ENCODE measurements at places on chromosomes 5 and 9.

DNA sequence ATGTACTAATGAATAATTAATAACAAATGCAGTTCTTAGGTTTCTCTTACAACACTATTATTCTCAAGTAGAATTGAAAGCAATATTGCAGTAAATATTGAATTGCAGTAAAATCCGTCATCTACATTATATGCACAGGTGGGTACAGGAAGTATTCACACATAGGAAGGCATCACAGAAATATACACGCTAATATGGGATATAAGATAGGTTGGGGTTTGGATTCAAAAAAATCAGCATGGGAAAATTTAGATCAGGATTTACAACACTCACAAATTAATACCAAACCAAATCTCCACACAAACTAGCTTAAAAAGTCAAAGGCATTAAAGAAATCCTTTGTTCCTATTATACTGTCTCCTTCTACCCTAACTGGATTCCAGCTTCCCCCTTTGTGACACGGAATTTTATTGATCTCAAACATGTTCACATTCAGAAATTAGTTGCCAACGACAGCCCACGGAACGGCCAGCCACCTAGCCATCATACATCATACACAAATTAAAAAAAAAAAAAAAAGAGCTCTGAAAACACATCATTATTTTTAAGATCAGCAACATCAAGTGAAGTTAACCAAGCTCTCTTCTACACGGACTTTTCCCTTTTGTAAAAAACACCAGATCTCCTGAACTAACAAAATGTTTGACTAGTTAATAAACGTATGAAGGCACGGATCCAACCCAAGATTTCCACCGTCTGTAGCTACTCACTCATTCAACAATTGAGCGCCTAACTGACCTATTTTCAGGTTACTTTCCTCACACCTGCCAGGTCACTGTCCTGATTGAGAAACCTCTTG lies 2.2 kb downstream of the NR6A1 start:
- no peak for DNase-seq

- no peak for DNase-seq
These were observed 329.3 kb downstream of the ENC1 start for GRCh38 chr5:74310997-74311930.

DNA sequence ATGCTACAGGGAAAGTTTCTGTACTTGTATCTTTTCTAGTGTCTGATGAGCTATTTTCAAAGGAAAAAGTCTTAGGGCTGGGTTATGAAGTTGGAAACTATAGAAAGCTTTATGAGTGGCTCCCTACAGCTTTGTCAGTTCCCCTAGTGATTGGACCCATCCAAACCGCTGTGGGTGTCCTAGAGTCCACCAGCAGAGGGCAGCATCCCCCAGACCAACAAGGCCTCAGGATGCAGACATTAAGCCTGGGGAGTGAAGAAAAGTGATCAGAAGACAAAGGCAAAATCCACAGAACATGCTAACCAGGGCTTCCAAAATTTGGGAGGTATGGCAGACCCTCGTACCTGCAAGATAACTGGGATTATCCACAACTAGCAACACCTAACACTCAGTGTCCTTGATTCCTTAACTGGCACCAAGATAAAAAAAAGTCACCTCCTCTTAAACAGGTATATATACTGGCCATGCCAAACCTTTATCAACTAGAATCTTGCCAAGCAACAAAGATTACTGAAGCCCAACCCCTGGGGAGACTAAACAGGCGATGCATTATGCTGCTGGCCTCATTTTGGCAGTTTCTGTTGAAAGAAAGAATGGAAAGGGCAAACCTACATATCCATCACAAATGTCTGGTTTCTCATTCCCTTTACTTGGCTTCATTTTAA lies 110.4 kb upstream of the NR5A1 start:
- DNase-seq: peak; percentile 49

DNA sequence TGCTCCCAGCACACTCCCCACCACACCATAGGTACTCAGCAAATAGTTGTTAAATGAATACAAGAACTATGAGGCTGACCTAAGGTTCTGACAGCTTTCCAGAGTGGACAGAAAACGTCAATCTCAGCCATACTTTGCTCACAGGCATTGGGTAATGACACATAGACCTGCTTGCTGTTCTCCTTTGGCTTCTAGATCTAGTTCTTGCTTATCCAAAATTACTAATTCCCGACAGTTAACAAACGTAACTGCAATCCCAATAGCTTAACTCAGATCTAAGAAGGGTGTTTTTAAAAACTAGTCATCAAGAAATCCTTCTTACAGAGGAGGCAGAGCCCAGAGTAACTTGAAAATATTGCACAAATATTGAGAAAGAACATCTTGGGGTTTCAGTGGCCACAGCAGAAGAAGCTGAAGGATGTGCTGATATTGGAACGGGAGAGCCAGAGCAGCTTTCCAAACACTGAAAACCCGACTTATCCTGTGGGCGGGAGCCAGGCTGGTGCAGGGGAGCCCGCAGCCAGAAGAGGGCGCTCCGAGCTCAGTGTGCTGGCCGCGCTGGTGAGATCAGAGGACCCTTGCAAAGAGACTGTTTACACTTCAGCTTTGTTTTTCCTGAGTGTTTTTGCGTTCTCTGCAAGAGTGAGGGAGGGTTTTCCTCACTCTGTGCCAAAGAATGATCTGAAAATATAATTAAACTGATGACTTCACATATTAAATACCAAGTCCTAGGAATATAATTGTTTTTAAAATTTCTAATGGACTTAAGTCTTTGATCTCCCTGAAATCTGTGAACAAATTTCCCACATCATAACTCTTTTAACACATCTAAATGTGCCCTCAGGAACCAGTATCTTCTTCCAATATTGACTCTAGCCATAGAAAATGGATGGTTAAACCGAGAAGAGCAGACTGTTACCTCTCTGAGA lies 30.3 kb downstream of the FGF1 start:
- peak; percentile 47 for DNase-seq

DNA sequence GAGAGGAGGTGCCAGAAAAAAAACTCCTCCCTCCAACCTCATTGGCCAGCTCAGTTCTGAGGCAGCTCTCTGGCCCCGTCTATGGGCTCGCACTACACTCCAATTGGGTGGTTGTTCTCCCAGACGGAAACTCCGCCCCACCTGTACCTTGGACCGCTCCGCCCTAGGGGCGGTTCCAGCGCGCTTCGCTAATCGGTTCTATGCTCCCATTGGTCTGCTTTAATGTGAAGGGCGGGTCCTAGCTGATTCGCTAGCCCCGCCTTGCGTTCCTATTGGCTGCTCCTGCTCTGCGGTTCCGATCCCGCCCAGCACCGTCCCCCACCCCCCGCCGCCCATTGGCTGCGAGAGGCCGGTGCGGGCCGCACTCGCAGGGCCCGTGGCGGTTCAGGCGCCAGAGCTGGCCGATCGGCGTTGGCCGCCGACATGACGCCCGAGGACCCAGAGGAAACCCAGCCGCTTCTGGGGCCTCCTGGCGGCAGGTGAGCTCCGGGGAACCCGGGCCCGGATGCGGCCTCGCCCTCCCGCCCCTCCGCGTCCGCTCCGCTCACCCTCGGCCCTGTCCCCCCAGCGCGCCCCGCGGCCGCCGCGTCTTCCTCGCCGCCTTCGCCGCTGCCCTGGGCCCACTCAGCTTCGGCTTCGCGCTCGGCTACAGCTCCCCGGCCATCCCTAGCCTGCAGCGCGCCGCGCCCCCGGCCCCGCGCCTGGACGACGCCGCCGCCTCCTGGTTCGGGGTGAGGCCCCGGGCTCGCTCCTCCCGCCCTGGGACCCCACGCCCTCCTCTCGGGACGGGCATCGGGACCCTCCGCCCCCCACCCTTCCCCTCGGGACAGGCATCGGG lies at the start of gene SLC2A8:
Gene SLC2A8, plus strand, starts transcription at position 362 of the 838 bp plus-strand sequence. Its CDS starts 62 bp downstream, at position 424.
- DNase-seq: no peak
